ENCODE measurements at places on chromosomes 7 and 10. TPM values are rescaled to one million over a fixed set of nuclear protein-coding genes. Genes with fewer than 3 reads are reported as not detected.

Gene ASAH2
- total RNA-seq: 1.1 TPM

Gene CHAT
- total RNA-seq: not detected

Gene YAE1
- total RNA-seq: 34.4 TPM

Gene OTUD1
- total RNA-seq: 36.6 TPM

Gene NUTM2E
- total RNA-seq: 0.76 TPM

Gene AGMO
- total RNA-seq: 0.93 TPM

Gene SGCE
- 112 TPM for total RNA-seq

Gene NODAL
- total RNA-seq: not detected
